Activated naive CD4-positive, alpha-beta T cell treated with Interleukin-2 at 50 U/mL for 16 hours (primary cell): ENCODE measurements at places on chromosomes 11 and 22.
A peak's percentile ranks its signal among the peaks of the same experiment; 100 is the strongest.

DNA sequence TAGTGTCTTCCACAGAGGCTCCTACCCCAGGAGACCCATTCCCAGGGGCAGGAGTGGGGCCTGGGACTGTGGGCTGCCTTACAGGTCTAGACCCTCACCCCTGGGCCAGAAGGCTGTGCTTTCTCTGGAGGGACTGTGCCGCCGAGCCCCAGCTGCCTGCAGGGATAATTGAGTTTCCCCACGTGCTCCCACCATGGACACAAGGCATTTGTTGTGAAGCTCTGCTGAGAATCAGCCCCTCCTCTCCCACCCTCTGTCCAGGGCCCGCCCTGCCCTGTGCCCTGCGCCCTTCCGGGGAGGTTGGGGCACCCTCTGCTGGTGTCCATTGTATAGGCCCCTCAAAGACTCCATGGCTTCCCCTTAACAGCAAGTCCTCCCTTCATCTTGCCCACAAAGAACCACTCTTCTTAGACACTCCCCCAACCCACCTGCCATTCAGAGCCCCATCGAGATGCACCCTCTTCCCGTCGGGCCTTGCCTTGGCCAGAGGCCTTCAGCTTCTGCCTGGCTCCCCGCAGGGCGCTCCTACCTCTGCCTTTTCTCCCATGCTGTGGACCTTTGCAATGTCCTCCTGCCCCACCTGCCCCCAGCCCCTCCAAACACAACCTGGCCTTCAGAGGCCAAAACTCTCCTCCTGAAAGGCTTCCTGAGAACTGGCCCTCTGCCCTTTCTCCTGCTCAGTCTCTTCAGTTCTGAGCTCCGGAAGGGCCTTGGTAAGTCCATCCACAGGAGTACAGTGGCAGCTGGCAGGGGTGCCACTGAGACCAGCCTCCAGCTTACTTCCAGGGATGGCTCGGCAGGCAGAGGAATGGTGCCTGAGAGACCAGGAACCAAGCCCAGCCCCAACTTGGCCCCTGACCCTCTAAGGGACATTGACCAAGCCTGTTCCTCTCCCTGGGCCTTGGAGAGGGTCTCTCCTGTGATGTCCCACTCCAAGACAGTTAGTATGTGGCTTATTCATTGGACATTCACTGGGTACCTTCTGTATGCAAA is 22.4 kb downstream of the DUSP8 start:
- DNase-seq: no peak

- DNase-seq: no peak
Measured at GRCh38 chr22:50041361-50042065, 16.6 kb downstream of the TTLL8 start.

- DNase-seq: no peak
Measured at GRCh38 chr11:93024369-93024768, 54.9 kb downstream of the MTNR1B start.

GRCh38 chr22:36347094-36347493 is 40.7 kb downstream of the MYH9 start:
- DNase-seq: no peak

DNA sequence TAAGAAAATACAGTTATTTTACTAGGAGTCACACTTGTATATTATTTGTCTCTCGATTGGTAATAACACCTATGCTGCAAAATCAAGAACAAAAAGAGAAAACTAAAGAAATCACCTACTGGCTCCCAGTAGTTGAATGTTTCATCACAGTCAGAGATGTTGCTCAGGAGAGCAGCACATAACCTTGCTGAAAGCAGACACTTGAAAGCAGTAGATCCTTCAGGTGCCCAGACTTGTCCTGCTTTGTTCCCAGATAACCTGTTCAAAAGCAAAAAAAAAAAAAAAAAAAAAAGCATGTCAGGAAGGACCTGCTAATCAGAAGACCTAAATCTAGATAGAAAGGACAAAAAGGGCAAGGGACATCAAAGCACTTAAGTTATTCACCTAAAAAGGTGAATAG is 1.3 kb downstream of the ALG9 start:
- no peak for DNase-seq

DNA sequence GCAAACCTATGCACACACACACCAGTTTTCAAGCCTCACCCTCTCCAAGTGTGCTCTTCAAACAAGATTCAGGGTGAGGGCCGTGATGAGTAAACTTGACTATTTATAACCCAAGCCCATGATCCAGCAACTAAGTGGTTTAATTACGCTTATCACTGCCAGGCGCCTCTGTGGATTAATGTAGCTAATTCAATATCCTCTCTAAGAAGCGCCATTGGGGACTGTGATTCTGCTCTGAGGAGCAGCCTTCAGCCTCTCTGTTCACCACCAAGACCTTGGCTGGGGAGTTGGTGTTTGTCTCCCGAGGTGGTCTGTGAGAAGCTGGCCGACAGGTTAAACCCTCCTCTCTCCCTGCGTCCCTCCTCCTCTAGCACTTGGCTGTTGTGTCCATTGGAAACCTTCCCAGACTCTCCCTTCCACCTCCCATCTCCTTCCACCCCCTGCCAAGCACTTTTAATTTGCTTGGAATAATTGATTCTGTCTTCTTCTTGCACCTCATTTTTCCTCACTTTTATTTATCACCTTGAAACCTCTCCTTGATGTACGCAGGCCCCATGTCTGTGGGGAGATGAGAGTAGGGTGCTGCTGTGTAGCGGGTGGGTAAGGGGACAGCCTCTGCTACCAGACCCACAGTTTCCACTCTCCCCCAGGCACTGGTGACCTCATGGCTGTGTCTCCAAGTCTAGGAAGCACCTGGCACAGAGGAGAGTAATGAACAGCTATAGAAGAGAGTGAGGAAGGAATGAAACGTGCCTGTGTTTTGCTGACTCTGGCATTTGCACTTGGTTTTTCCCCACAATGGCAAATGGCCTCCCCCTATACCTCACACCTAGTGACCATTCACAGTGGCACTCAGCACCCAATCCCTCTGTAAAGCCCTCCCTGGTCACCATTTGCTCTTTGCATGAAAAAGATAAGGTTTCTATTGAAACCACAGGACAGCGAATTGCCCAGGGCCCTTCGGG is 236.6 kb downstream of the GRIK4 start:
- no peak for DNase-seq

GRCh38 chr11:60991457-60991856 is 20.0 kb downstream of the CD6 start:
- DNase-seq: no peak

GRCh38 chr11:93921695-93922468 is 71.5 kb upstream of the VSTM5 start:
- DNase-seq: no peak

DNA sequence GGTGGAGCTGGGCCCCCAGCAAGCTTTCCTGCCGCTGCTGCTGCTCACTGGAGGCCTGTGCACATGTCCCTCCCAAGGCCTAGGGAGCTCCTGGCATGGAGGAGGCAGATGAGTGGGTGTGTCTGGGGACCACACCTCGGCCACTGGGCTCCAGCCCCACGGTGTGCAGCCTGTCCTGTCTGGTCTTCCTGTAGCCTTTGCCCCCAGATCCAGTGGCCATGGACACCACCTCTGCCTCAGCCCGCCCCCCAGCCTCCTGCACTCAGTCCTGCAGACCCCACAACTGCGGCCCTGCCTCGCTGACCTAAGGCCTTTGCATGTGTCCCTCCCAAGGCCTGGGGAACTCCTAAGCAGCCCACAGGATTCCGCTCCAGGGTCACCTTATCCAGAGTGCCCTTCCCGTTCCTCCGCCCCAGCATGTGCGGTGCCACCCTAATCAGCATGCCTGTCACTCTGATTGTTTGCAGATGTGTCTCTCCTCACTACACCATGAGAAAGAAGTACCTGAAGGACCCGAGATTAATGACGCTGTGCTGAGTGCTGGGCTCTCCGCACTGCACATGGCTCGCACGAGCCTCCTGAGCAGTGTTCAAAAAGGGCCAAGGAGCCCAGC is 8.6 kb downstream of the GAL start:
- no peak for DNase-seq

DNA sequence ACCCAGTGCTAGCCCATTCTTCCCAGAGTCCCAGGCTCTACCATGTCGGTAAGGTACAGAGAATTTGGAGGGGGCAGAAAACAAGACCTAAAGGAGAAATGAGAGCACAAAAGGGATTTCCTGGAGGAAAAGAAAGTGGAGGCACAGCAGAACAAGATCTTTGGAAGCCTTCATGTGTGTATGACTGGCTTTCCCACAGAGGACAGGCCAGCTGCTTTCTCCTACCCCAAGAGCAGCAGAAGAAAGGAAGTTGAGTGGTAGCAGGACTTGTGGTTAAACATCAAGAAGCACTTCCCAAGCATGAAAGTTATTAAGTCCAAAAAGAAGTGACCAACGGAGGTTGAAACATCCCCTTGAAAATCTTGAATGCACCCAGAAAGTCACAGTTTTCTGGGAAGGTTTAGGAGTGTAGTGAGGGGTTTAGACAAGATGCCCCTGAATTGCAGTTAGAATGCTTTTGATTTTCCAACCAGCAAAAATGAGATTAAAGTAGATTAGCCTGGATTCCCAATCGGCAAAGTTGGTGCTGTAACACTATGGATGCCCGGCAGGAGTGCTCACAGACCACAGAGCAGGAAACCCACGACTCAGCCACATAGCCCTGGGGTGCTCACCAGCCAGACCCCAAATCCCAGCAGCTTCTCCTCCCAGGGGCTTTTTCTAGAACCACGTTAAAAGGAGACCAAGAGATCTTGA is 608 bp downstream of the TMPRSS13 start:
- no peak for DNase-seq

- DNase-seq: no peak
Measured at GRCh38 chr11:116731821-116732220, 41.0 kb downstream of the BUD13 start.

DNA sequence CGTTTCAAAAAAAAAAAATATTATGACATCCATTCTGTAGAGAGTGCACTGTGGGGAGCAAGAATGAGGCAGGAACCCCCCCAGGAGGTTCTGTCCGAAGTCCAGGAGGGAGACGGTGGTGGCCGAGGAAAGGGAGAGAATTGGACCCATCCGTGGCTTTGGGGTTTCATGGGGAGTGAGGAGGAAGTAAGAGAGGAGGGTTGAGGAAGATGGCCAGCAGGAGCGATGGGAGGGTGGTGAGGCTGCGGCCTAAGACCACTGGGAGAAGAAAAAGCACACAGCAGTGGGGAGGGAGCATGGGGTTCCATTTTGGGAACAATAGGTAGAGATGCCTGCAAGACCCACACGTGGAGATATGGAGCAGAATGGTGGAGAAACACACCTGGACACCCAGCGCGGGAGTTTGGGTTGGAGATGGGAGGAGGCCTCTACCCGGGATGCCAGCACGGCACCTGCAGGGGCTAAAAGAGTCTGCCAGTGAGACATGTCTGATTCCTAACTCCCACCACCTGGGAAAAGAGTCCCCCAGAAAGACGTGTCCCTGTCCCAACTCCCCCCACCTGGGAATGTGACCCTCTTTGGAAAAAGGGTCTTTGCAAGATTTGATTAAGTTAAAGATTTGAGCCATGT is 72.5 kb upstream of the SHANK2 start:
- DNase-seq: no peak

DNA sequence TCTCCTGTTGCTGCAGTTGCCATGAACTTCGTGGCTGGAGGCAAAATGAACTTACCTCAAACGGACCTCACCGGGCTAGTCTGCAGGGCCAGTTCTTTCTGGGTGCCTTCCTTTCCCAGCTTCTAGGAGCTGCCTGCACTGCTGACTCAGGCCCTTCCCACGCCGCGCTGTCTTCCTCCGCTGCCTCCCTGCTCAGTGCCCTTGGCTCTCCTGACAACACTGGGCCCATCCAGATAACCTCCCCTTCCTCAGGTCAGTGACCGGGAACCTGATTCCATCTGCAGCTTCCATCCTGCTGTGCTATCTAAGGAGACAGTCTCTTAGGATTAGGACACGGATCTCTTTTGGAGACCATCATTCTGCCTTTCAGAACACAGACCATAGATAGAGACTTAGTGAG is 19.3 kb downstream of the MOB2 start:
- no peak for DNase-seq

GRCh38 chr11:64836448-64837072 is 7.9 kb downstream of the CDC42BPG start:
- DNase-seq: no peak

DNA sequence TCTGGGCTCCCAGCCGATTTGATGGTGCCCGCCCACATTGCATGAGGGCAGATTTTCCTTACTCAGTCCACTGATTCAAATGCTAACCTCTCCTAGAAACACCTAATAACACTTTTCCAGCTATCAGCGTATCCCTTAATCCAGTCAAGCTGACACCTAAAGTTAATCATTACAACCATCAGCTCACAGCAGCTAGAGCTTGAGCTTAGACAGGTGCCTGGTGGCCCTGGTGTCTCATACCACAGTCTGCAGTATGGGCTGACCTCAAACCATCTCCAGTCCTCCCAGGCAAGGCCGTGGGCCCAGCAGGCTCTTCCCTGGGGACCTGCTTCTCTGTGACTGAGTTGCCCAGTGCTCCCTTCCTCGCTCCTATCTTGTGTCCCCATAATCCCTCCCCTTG is 174.4 kb upstream of the NECTIN1 start:
- DNase-seq: no peak

GRCh38 chr11:108302121-108302785 is 79.4 kb downstream of the ATM start:
- no peak for DNase-seq

DNA sequence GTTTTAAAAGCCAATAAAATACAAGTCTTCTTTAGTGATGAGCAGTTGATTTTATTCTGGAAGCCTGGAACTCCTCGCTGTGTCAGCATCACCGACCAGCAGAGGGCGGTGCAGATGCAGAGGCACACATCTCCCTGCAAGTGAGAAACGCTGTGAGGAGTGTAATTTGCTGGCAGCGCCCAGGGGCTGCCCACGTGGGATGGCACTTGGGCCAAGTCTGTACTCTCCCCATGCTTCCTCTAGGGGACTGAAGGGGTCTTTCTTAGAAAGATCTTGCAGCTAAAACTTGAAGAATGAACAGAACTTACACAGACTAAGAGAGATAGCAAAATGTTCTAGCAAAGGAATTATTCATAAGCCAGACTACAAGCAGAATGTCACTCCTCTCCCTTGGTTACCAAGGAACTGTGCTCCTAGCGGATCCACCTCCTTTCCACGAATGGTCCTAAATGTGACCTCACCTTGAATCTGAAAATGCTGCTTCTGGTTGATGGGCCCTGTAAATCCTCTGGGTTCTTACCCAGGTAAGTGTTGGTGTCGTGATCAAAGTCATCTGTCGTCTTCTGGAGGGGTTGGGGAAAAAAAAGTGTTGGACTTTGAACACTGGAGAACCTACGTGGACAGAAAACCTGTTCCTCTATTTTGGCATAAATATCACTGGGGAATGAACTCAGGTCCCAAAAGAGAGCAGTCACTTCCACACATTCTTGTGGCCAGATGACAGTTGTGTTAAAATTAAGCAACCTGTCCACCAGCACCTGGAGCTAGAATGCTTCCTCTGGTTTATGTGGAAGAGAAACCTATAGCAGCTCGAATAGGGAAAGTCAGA is 31.8 kb downstream of the CNTF start:
- DNase-seq: peak; percentile 78

GRCh38 chr11:125402435-125402834 is 93.6 kb downstream of the FEZ1 start:
- no peak for DNase-seq

DNA sequence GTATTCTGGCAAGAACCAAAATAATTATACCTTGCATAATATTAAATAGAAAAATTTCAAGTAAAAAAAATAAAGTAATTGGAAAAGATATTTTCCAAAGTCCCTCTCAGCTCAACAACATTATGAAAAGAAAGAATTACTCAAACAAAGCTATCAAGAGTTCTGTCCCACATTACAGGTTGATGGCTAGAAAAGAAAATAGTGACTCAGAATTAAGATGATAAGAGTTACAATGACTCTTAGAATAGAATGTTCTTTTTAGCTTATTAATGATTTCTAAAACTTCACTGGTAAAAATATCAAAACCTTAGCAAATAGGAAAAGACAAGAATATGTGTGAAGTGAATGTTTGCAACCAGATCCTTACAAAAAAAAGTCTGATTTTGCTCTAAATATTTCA is 312.5 kb upstream of the PDGFD start:
- no peak for DNase-seq
